Femur (tissue), 1 donor: ENCODE measurements at places on chromosomes 7 and 10.

DNA sequence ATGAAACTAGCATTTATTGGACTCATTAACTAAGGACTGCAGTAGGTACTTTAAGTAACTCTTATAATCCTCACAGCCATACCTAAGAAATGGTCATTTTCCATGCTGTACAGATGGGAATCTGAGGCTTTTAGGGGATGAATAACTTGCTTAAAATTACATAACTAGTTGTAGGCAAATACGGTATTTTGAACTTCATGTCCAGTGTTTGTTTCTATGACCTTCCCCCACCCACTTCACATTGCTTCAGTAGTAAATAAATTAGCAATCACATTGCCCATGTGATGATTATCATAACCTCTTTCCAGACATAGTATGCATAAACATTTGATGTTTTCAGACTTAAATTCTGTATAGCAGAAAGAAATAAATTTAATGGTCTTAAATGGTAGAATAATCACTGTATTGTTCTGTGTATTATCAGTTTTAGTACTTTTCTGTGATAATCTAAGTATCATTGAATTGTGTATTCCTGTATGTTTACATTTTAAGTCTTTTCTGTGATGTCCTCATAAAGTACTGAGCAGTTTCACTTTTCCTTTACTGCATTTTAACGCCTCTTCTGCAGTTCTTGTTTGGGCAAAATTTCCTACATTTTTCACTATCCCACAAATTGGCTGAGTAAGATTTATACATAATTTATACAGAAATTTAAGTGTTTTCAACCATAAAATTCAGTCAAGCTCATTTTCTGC is 48.3 kb downstream of the ANKIB1 start:
- DNase-seq = no peak

- DNase-seq = no peak
These were observed 40.1 kb downstream of the PARP12 start for GRCh38 chr7:140022582-140023211.

GRCh38 chr10:43385412-43386004 is 14.1 kb downstream of the FXYD4 start:
- DNase-seq = no peak

DNA sequence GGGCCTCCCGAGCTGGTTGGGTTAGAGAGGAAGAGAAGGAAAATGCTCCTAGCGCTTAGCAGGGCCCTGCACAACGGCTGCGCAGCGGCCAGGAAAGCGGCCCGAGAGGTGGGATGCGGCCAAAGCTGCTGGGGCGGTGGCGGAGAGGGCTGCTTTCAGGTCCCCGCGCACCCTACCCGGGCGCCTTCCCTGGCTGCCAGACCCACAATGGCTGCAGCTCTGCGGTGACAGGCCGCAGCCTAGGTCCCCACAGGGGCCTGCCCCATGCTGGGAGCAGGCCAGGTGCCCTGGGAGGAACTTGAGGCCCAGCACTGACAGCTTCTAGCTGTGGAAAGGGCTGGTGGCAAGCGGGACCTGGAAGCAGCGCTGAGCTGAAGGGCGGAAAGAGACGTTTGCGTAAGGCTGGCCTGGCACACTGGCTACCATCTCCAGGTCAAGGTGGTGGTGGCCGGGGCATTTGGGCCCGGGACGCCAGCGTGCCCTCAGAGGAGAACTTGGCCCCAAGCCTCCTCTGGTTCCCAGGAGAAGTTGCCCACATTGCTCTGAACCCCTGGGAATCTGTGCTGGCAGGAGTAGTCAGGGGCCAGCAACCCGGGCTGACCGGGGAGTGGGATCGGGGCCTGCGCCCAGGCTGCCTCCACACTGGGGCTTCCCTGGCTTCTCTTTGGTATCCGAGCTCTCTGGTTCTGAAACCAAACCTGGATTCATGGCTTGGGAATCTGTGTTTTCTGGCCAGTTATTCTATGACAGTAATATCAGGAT is 72.9 kb upstream of the ZNF804B start:
- DNase-seq = no peak

- no peak for DNase-seq
These were observed 194.3 kb downstream of the ELFN1 start for GRCh38 chr7:1864161-1864940.
